ENCODE measurements at places on chromosomes 2 and 18.

DNA sequence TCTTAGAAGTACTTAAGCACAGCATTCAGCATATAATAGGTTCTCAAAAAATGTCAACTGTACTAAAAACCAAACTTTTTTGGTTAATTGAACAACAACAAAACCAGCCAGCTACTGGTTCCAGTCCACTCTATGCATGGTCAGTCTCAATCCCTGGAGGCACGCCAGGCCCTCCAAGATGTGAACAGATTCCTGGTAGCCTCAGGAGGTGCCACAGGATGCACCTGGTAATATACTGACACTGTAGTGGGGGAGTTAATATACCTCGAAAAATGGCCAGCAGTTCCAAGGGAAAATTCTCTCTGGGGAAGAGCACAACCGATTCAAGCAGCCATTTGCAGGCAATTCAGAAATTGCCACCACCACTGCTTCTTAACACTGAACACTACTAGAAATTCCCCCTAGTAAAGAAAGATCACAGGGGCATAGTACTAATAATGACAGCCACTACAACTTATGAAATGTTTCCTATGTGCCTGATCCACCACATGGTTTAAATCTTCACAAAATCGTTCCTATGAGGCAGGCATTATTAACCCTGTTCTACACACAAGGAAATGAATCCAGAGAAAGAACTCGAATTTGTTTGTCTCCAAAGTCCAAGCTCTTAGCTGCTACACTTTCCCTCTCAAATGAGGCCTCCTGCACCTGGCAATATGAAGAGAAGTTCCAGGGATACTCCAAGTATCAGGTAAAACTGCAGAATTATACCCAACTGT is 3.4 kb downstream of the MGAT4A start:
- DNase-seq: no peak

DNA sequence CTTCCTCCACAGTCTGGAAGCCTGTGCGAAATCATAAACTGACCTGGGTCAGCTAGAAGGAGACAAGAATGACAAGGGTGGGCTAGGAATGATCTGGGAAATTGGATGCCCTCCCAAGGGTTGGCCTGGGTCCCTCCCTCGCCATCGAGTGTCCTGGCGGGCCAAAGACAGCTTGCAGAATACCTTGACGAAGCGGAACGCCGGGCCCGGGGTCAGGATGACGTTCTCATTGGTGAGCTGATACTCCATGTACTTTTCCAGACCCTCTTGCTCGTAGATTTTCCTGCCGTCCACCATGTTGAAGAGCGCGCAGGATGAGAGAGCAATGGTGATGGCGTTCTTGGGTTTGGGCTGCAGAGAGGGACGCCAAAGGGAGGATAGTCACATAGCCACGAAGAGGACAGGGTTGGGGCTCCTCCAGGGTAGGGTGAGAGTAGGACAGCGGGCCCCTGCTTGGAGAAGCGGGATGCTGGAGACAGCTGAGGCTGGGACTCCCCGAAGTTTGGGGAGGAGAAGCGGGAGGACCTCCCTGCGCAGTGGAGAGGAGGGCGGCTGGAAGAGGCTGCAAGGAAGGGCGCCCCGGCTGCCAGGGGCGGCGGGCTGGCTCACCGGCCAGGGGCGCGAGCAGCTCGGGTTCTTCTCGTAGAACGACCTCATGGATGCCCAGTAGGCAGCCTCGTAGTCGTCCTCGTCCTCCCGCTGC is 5.3 kb downstream of the NT5C1B start:
- DNase-seq: no peak

DNA sequence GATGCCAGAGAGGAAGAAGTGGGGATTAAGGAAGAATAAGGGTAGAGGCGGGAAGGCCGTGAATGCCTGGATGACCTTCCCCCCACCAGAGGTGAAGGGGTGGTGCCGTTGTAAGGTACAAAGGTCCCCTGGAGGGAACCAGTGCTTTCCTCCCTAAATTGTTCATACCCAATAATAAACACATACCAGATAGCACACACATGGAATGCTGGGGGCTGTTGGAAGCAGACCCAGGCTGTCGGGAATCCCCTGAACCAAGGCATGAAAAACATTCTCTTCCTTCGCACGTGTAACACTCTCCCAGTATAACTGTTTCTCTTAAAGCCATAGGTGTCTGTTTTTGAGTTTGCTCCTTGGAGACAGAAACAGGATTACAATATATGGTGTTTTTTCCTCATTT is 107.1 kb upstream of the CTAGE1 start:
- DNase-seq: no peak

DNA sequence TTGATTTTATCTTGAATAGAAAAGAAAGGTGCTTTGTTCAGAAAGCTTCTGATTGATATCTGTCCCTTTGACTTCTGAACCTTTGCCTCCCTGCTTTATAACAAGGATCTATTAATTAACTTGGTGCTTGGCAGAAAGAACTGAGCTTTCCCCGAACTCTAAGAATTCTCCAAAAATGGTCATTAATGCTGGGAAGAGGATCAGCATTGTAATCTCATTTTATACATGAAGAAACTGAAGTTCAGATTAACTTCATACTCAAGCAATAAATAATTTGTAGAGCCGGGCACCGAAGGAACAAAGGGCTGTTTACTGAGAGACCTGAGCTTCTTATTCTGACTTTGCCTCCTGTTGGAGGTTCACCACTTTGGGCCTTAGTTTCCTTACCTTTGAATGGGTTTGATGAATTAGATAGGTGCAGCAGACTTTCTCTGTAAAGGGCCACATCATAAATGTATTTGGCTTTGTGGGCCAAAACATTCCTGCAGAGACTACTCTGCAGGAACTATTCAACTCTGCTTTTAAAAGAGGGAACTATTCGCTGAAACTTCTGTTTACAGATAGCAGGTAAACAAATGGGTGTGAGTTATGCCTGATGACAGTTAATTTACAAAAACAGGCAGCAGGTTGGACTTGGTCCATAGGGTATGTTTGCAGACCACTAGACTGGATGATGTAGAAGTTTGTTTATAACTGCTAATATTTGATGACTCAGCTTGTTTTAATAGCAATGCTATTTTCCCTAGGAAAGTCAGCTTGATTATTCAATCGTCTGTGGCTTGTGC is 272.9 kb downstream of the TGIF1 start:
- DNase-seq: no peak

DNA sequence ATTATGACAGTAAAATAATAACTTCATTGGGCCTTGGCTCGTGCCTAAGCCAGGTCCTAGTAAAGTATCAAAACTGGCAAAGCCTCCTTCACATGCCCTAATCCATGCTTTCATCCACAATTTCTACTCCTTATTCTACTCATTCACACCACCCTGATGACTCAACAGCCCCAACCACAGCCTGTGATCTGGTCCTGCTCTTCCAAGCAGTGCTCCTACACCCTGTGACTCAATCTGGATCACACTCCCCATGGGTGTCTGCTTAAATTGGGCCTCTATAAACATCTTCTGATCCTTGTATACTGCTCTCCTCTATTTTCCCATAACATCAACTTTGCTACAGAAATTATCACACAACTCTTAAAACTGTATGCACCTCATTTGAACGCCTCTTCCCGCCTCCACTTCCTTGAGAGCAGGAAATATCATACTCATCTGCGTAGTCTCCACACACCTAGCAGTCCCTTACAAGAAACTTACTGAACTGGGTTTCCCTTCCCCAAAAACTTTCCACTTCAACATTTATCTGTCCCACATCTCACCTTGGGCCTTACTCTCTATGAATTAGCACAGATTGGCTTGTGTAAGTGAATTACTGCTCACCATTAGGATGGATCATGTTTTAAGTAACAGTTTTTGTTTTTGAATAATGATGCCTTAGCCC is 15.9 kb downstream of the GTF3C3 start:
- no peak for DNase-seq

GRCh38 chr2:105403783-105404698 is 5.2 kb upstream of the FHL2 start:
- no peak for DNase-seq

- DNase-seq: no peak
Measured at GRCh38 chr2:55003706-55004639, 46.3 kb downstream of the RTN4 start.

DNA sequence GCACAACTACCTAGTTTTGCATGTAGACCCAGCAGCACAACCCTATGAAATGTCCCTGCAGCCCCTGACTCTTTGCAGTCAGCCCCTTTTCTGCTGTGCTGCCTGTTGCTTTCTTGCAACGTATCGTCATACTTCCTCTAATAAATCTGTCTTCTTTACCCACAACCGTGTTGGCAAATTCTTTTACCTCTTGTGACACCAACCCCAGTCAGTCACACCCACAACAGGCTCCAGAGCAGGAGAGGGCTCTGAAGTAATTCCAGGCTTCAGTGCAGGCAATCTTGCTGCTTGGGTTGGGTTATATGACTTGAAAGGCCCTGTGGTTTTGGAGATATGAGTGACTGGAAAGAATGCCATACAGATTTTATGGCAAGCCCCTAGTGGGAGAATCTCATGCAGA is 79.1 kb upstream of the KCNH7 start:
- DNase-seq: no peak

All from activated CD4-positive, alpha-beta T cell treated with anti-CD3 and anti-CD28 coated beads, Interleukin-2, amount 50 U/mL, for 24 hours (primary cell).